SK-N-MC (cell line): ENCODE measurements at places on chromosomes 16 and 17.

- DNase-seq = no peak
These were observed 26.8 kb upstream of the CIBAR2 start for GRCh38 chr16:85138825-85139627.

DNA sequence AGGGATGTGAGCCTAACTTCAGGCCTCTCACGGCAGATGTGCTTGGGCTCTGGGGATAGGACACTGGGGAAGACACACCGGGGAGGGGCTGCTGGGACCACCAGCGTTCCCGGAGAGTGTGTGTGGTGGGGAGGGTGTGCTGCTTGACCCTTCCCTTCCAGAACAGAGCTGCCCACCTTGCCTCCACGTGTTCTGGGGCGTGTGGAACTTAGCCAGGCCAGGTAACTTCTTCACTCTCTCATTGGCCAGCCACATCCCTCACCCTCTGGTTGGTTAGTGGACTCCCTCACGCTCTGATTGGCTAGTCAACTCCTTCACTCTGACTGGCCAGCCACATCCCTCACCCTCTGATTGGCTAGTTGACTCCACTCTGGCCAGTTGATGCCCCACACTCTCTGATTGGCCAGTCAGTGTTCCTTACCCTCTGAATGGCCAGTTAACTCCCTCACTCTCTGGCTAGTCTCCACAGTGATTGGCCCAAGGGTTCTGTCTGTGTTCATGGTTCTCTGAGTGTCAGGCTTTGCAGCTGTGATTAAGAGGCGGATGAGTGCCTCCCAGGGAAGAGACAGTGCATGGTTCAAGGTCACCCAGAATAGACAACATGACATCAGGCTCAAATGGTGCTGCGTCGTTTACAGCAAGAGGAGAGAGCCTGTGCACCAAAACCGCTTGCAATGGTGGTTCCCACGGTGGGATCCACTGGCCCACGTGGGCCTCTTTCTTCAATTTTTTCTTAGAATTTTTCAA is 10.0 kb downstream of the TMEM235 start:
- DNase-seq = no peak

GRCh38 chr17:57956291-57957119 is 1.3 kb upstream of the CUEDC1 start:
- DNase-seq = no peak

DNA sequence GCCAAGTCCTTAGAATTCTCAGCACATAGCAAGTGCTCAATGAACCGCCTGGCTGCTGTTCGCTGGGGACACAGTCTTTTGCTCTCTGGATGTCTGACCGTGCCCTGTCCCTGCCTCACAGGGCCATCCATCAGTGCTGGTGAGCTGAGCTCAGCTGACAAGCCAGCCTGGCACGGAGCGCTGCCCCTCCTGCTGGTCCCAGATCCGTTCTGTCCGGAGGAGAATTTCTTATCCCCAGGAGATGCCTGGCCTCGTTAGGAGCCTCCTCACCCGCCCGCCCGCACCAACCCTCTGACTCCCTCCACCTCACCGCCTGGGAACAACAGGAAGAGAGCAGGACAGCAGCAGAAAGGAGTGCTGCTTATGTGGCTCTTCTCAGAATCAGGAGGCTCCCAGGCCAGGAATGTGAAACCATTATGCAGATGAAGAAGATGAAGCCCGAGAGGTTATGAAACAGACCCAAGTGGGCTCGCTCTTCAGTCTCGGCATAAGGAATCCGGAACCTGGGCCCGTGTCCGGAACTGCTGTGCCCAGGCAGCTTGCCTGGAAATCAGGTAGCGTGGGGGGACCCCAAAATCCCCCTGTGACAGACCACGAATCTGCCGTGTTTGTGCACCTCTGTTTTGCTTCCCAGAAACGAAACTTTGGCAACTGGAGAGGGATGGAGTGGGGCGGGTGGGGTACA is 28.8 kb upstream of the RMI2 start:
- DNase-seq = no peak

DNA sequence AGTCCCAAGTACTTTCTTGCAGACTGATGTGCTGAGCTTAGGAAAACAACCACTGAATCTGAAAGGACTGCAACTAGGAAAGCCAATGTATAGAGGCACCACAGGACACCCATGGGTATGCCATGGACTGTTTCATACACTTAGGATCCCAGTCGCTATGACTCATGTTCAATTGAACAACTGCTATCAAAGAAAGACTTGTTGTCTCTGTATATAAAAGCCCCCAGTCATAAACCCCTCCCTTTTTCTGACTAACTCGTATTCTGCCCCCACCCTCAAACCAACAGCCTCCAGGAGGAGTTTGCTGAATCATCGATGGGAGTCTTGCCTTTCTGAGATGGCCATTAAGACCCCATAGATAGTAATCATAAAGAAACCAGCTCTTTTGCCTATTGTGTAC is 205.4 kb downstream of the ANKFN1 start:
- no peak for DNase-seq

GRCh38 chr17:32755045-32755805 is 121.7 kb downstream of the MYO1D start:
- peak; percentile 68 for DNase-seq

GRCh38 chr16:17062676-17063075 is 408.1 kb downstream of the XYLT1 start:
- no peak for DNase-seq

DNA sequence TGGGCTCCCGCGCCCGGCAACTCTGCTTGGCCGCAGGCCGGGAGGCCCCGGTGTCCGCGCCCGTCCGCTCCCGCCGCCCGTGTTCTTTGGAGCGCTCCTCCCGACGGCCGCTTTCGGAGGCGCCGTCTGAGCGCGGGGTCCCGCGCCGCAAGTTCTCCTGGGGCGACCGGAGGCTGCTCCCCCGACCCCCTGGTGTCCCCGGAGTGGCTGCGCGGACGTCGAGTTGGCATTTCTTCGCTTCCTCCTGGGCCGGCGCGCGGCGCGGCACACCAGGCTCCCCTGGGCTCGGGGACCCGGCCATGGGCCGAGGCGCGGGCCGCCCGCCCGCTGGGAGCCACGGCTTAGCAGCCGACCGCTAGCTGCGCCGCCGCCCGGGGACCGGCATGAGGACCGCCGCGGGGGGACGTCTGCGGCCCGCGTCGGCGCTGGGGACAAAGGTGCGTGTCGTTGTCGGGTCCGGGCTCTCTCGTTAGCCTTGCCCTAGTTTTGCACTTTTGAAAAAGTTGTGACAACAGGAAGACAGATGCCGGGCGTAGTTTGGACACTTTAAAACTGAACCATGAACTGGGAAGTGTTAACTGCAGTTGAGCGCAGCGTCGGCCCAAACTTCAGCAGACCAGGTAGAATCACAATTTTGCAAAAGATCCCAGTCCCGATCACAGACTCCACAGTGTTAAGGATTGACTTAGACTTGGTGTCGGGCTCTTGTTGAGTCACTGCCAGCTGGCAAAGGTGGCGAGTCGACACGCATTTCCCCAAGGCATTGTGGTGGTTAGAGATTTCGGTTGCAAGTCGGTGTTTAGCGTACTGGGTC is 700 bp downstream of the UBN1 start:
- DNase-seq = no peak

- DNase-seq = peak; percentile 8
These were observed 28.6 kb downstream of the SLC38A8 start for GRCh38 chr16:84013787-84014569.

DNA sequence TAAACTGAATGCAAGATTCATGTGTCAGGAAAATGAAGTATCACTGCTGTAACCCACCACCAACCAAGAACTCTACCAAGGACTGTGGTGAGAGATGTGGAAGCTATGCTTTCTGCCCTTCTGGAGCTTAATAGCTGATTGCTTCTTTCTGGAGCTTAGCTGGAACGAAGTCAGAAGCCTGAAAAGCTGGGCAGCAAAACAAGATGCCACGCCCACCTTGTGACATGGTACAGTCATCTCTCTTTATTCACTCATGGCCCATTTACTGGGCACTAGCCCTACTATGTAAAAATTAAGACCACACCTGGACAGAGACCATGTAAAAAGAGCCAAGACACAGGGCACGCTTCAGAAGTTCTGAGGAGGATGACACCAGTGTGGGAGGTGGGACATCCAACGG is 48.1 kb downstream of the TEX2 start:
- DNase-seq = no peak

GRCh38 chr17:46782250-46782953 is 36.1 kb downstream of the WNT3 start:
- no peak for DNase-seq
